ENCODE measurements at places on chromosomes 12 and 14.

DNA sequence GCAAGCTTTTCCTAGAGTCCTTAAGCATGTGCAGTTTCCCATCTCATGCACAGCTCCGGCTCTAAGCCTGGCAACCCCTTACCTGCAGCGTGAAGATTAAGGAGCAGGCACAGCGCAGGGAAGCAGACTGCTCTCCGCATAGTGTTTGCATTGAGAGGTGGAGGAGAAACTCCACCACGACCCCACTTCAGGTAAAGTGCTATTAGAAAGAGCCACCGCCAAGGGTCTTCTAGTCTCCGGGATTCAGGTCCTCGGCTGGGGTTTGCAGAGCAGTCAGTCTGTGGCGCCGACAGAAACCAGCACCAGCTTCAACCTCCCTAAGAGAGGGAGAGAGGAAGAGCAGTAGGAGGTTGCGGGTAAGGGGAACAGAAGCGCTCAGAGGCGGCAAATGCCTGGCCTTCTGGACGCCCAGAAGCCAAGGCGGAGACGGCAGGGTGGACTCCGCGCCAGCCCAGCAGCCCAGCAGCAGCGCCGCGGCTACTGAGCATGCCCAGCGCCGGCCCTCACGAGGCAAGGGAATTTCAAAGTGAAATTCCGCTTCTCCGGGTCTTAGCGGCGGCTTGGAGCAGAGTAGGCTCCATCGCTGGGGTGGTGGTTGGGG, at the start of gene PTPRR:
Gene PTPRR (minus strand): TSS at position 488 of the 601 bp plus-strand sequence. CDS start 348 bp downstream, at position 140.
- no peak for DNase-seq

- DNase-seq: no peak
Observed at GRCh38 chr14:72301352-72301751, 369.1 kb downstream of the RGS6 start.

DNA sequence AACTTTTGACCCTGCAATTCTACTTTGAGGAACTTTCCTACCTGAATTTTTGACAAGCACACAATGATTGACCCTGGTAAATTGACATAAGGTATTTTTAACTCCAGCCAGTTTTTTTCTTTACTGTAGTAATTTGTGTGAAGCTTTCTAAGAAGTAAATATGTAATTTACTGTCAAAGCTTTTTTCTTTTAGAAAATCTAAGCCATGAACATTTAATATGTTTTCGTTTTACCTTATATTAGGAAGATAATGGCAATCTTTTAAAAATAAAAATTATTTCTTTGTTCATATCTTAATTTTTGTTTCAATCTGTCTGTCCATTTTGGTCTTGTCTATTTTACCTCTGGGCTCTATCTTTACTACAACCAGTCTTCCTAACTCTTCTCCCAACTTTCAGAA, 279.9 kb downstream of the FBXL14 start:
- DNase-seq: no peak

- no peak for DNase-seq
Observed at GRCh38 chr12:54762390-54762789, 91.9 kb upstream of the MUCL1 start.

DNA sequence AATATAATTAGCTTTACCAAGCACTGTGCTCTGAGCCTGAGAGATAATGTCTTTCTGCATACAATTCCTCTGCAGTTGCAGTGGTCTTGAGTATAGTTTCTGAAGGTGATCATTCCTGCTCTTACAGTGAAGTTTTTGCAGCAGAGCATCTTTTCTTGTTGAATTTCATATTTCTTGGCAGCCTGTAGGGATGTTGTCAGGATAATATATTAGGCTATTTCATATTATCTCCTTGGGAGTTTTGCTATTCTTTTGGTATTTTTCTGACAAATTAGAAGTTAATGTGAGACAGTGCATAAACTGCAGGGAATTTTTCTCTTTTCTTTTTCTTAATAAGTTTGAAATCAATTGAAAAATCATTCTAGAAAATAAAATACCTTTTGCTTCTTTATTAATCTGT, 1502.6 kb upstream of the FLRT2 start:
- DNase-seq: no peak

DNA sequence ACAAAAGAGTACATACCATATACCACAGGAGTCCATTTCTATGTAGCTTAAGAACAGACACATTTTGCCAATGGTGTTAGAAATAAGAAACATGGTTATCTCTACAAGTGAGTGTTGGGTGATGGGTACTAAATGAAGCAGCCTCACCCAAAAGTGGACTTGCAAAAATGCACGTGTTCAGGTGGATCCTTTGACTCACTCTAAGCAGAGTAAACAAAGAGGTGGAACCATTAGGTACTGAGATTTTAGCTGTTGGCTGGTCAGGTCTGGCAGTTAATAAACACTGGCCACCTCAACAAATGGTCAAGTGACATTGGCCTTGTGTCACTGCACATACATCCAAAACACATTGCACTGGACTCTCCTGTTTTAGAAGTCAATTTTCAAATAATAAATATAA, 27.6 kb downstream of the EVL start:
- DNase-seq: no peak

GRCh38 chr14:21891921-21892320, 218.3 kb upstream of the OR4E1 start:
- no peak for DNase-seq

DNA sequence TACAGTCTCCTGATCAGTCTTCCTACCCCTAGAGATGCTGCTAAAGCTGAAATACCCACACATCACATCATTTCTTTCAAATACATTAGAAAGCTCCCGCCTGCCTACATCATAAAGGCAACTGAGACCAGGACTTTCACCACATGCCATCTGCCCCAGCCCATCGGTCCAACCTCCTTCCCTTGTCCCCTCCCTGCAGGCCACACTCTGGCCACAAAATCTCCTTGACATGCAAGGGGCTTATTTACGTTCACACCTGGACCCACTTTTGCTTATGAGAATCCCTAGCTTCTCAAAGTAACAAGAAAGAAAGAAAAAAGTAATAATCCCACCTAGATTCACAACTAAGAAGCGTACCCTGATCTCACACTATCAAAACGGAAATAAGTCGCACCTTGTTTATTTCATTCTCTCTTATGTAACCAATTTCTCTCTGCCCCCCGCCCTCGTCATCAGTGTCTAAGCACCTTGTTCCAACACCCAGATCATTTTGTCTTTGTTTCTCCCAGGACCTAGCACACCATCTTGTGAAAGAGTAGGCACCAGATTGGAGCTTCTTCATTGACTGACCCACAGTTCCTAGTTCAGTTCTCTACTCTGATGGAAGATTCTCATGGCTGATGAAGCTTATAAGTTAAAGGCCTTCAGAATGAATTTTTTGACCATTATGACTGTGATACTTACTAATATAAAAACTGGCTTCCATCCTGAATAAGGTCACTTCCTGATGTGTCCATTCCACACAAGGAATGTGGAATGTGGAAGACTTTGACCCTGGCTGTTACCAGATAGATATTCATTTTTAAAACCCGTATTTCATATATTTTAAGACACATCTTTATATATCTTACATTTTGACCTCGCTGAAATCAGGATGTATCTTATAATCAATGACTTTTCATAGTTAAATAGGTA, 7.7 kb downstream of the WSB2 start:
- DNase-seq: no peak

- DNase-seq: no peak
Observed at GRCh38 chr12:112214064-112214463, 88.7 kb downstream of the TRAFD1 start.

GRCh38 chr14:22472935-22473854, 115.8 kb downstream of the DAD1 start:
- no peak for DNase-seq

DNA sequence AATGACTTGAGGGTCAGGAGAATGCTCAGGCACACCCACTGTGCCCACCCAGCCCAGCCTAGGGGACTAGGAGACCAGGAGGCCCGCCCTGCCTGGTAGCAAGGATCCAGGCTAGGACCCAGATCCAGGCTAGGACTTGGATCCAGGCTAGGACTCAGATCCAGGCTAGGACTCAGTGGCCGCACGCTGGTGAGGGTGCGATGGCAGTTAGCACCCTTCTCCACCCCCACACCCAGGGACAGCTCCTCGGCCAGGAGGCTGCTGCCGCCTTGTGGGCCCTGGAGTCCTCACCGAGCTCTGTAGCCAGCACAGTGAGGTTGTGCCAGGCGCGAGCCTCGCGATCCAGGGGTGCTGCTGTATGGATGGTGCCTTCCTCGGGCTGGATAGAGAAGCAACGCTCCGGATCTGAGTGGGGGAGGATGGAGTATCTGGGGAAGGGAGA, 5.1 kb downstream of the CDH24 start:
- DNase-seq: no peak

- DNase-seq: peak; percentile 74
Observed at GRCh38 chr12:46942579-46942978, 116.8 kb upstream of the SLC38A4 start.

DNA sequence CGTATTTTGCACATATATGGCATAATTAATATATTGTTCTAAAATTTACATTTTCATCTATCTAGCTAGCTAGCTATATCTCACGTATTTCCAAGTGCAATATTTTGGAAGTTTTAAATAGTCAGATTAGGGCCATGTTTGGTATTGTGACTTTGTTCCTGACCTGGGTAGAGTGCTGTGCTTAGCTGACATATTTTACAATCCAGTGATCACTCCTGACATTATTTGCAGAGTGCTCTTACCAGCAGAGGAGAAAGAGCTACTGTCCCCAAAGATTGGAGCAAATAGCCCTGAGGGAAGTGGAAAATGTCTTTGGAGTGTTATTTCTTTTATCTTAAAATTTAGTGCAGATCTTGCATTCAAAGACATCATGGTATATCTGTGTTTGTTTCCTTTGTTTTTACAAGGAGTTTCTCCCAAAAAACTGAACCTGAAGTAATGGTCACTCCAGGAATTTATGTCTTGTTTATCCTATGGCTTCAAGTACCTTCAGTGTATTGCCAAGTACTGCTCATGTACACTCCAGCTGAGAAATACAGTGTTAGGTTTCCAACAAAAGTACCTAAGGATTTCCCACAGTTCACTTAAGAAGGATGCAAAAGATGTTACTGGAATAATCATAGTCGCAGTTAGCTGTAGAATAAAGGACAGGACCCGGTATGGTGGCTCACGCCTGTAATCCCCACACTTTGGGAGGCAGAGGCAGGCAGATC, 49.4 kb upstream of the PSMA6 start:
- DNase-seq: no peak

DNA sequence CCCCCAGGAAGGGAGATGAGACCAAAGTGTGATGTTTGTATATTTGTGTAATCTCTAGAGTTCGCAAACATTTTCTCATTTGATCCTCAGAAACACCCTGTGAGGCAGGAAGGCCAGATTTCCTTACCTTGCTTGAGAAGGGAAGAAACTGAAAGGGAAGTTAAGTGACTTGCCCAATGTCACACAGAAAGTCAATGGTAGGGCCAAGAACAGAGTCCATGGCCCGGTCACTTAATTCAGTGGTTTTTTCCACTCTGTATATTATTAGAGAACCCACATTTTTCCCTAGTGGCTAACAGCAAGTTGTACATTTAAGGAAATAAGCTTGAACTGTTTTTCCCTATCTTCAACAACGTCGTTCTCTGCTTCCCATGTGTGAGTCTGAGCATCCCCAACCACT, 25.6 kb upstream of the CHPT1 start:
- DNase-seq: no peak

GRCh38 chr14:35420036-35420811, 15.7 kb upstream of the NFKBIA start:
- DNase-seq: peak; percentile 86

GRCh38 chr12:83198291-83199015, 511.7 kb downstream of the TMTC2 start:
- no peak for DNase-seq

DNA sequence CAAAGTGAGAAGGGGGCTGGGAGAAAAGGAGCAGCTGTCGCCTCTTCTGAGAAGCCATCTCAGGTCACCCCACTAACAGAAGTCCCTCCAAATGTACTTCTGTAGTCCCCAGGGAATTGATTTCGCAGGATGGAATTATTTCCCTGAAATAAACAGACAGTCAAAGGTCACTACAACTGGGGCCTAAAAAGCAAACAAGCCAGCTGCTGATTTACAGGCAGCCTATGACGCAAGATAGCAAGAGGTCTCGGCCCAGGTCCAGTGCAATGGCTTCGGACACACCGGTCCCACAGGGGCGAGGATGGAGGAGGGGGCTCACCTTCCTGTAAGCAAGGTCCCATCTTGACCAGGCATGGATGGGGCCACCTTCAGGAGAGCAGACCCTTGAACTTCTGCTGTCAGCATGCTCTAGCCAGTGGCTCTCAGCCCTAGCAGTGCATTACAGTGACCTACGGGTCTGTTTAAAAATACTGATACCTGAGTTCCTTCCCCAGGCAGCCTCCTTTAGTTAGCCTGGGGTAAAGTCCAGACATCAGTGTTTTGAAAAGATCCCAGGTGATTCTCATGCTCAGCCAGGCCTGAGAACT, 18.1 kb downstream of the NUAK1 start:
- no peak for DNase-seq

GRCh38 chr12:57153415-57153997, 6.1 kb upstream of the LRP1-AS start:
- no peak for DNase-seq

- no peak for DNase-seq
Observed at GRCh38 chr12:132246997-132247717, 82.2 kb downstream of the GALNT9 start.
